Neuronal stem cell (in vitro differentiated cells): ENCODE measurements at places on chromosomes 5 and 9.

- no peak for DNase-seq
These were observed 69.6 kb upstream of the GGTA1 start for GRCh38 chr9:121569266-121569648.

DNA sequence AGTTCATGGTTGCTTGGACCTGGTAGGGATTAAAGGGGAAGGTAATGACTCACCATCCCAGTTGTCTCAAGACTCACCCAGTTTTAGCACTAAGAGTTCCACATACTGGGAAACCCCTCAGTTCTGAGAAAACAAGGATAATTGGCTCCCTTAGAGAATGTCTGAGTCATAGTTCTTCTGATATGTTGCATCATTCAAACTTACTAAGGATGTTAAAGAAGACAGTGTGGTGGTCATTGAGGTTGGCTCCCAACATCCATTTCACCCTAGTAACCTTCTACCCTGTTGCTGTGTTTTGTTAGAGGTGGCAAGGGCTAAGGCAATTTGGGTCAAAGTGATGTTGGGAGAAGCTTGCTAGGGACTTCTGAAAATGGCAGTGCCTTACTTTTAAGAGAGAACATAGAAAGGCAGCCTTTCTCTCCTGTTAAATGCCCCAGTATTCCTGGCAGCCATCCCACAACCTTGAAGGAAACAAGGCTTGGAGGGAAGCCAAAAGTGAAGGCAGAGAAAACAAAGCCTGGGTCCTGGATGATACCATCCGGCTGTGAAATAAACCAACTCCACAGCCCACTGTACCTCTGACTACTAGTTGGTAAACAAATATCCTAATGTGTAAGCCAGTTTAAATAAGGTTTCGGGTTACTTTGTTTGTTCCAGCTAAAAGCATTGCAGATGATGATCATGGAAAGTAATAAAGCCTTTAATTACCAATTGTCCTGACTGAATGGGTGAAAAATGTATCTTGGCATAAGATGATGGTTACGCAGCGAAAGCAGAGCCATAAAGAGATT lies 80.4 kb upstream of the ADAMTSL1 start:
- DNase-seq, result no peak

GRCh38 chr5:181241393-181241975 lies 2.2 kb downstream of the RACK1 start:
- no peak for DNase-seq

GRCh38 chr9:14747111-14747510 lies 24.6 kb upstream of the CER1 start:
- no peak for DNase-seq
